ENCODE measurements at places on chromosomes 5 and 9.

DNA sequence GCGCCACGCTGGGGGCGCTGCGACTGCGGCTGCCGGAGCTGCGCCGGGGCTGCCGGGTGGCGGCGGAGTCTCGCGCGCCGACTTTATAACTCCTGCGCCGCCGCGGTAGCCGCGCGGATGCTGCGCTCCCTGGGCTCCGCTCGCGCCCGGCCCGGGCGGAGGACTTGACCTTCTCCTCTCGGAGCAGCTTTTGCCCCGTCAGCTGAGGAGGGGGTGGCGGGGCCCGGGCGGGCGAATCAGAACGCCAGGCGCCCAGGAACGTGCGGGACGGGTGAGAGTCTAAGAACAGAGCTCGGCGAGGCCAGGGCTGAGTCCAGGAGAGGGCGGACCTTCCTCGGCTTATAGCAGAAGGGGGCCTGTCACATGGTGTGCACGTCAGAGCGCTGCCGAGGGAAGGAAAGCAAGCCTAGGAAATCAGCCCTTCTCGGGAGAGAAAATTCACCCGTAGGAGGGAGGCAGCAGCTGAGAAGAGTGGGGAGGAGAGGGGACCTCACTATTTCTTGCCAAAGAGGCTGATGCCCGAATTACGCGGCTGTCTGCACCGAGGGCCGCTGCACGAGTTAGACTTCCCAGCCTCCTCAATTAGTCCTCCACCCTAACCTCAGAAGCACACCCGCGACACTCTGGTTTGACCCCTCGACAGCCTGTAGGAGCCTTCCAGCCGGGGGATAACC, at the start of gene FOXD1:
Gene FOXD1, minus strand, starts transcription at position 315 of the 674 bp plus-strand sequence. CDS start 415 bp downstream, outside the sequence.
- DNase-seq = no peak

GRCh38 chr5:7763621-7764072, 87.3 kb downstream of the CFAP90 start:
- no peak for DNase-seq

- DNase-seq = no peak
Observed at GRCh38 chr9:91037511-91038482, 236.2 kb downstream of the SYK start.

DNA sequence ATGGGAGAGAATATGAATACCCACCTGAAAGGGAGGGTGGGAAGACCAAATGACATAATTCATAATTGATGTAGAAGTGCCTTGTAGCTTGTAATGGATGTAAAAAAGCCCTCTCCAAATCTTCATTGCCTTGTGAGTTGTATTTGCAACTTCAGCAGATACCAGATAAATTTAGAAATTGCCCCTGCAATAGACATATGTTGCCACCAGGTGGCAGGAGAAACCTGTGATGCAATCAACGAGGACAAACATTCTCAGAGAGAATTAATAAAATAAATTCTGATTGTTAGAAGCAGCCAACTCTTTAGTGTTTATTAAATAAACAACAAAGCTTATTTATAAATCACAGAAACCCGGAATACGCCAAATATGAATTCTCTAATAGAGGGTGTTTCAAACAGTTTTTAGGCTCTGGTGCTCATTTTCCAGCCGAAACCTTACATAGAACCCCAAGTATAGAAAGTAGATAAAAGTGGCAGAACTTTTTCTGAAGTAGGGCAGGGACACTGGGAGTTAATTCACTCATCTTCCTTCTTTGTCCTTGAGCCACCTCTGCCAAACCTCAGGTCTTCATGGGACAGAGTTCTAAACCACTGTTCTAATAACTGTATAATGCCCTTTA, 147.8 kb downstream of the TMEM38B start:
- DNase-seq = peak; percentile 5

- DNase-seq = peak; percentile 89
Observed at GRCh38 chr9:79868567-79869189, 296.9 kb downstream of the TLE4 start.

- DNase-seq = no peak
Observed at GRCh38 chr5:142915813-142916424, 145.7 kb downstream of the ARHGAP26 start.

- no peak for DNase-seq
Observed at GRCh38 chr9:33750307-33750838, 45.0 kb upstream of the PRSS3 start.

DNA sequence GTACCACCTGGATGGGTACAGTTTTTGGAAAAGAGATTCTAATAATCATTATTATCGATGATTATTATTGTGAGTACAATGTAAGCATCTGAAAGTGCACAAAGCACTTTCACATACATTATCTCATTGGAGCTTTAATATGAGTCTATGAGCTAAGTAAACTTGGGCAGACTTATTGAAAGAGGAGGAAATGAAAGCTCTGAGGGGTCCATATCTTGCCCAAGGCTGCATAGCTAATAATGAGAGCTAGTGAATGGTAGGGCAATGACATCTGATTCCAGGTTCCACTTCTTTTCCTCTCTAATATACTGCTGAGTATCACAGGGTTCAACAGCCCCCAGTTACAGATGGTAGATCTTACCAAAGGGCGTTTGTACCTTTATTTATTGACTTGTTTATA, 26.1 kb downstream of the TIMD4 start:
- DNase-seq = no peak

- no peak for DNase-seq
Observed at GRCh38 chr9:37417857-37418618, 4.5 kb upstream of the GRHPR start.

GRCh38 chr5:91174396-91174795, 208.7 kb downstream of the ARRDC3 start:
- no peak for DNase-seq

DNA sequence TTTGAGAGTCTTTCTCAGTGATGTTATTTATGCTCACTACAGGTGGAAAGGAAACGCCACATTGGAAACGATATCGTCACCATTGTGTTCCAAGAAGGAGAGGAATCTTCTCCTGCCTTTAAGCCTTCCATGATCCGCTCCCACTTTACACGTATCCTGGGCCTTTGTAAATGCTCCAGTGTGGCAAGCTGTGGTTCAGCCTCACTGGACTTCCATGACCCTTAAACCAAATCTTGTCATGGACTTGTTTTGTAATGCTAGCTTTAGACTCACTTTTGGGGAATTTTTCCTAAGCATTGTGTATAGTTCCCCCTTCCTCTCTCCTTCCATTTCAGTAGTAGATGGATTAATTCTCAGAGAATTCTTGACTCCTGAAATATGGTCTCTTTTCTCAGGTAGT, 60.9 kb upstream of the SLC2A8 start:
- no peak for DNase-seq

DNA sequence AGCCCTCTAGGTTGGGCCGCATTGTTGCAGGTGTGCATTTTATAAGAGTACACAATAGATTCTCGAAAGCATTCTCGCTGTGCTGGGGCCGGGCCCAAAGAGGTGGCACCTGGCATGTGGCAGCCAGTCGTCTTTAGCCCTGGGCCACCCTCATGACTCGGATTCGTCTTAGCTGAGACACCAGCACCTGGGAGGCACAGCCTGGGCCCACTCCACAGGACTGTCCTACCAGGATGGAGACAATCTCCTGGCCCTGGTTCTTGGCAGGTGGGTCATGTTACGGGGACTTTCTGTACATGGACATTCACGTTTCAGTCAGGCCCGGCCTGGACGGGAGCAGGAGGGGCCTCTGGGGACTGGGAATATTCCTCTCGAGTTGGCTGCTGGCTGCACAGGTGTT, 212.5 kb downstream of the FANCC start:
- no peak for DNase-seq

- no peak for DNase-seq
Observed at GRCh38 chr5:157993201-157993600, 134.3 kb upstream of the CLINT1 start.

GRCh38 chr9:92723801-92724323, 40.8 kb downstream of the BICD2 start:
- DNase-seq = no peak

DNA sequence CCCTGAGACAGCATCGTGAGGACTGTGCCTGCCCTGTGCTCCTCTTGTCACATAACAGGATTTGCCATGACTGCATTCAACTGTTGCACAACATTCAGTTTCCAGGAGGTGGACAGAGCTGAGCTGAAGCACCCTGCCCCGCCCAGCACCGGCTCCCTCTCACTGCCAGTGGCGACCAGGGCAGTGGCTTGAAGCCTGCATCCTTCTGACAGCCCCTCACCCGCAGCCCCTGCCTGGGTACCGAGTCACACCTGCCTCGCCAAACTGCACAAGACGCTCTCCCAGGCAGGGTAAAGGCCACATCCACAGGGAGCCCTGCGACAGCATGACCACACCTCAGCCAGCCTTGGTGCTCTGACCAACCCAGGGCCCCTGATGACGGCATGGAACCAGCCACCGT, 59.9 kb upstream of the ZNF354A start:
- no peak for DNase-seq

- no peak for DNase-seq
Observed at GRCh38 chr9:36082931-36083330, 46.2 kb downstream of the RECK start.

DNA sequence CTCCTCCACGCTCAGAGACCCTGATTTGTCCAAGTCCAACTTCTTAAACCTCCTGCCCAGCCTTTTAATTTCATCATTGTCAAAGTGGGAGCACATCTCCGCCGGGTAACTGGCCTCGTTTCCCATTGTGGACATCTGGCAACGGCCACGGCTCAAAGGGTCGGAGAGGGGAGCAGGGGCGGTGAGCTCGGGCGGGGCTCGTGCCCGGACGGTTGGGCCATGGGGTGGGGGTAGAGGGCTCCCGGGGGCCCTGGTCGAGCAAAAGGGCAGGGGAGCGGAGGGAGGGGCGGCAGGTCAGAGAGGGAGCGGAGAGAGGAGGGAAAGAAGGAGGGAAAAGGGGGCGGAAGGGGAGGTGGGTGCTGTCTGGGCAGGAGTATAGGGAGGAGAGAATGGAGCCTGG, at the start of gene PPP3R2:
Gene PPP3R2, minus strand, starts transcription at position 174 of the 400 bp plus-strand sequence. Its CDS starts 48 bp downstream, at position 126.
- no peak for DNase-seq

DNA sequence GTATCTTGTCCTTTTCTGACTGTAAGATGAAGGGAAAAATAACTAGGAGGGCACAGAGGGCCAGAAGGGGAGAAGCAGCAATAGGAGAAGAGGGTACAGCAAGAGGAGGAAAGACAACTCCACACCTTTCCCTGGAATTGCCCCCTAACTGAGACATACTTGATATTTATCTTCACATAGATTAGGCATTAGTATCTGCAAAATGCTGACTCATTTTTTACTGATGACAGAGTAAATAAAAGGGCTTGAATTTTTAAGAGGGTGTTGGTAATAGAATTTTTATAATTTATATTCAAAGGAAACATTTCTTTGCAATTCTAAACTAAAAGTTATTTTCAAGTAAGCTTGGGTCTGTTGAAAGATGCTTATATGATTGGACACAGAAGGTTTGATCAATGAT, 86.8 kb upstream of the PRRC1 start:
- no peak for DNase-seq

DNA sequence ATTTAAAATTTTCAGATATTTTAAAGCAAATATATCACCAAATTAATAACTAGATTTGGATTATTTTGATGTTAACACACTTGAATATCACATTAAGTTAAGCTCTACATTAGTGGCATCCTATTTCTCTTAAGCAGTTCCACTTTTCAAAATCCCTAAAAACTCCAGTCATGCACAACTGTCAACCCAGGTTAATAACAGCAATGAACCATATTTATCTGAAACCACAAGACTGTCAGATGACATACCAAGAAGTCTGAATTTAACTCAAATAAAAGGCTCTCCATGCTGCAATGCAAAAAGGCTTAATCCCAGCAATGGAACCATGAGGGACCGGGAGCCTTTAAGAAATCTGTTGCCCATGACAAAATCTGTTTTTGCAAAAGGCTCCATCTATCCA, 27.5 kb downstream of the FNIP1 start:
- DNase-seq = no peak

DNA sequence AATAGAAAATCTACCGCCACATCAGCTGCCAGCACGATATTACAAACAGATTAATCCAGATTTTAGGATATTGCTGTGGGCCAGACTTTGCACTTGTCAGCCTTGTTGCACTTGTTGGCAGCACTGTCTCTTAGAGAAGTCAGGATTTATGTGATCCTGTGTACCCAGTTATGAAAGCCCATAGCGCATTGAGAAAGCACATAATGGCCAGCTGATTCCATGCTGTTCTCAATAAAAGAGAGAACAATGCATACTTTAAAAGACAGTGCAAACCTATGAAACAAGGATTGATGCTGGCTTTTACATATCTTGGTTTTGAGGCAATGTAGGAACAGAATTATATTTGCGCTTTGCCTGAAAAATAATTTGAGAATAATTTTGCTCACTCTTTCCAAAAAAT, 140.8 kb downstream of the CEP120 start:
- no peak for DNase-seq

DNA sequence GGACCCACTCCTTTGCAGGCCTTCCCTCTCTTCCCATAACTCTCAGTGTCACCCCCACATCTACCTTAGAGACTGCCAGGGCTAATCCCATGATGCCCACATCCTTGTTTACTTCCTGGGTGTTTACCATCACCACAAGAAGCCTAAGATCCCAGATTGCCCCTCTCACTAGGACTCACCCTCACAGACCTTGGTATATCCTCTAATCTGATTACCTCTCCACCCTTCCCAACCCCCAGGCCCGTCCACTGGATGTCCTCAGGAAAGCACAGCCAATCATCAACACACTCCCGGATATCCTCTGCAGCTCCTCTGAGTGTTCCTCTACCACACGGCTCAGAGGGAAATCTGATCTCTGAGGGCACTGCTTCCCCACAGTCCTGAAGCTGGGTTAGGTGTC, 91.0 kb downstream of the FOXD1 start:
- no peak for DNase-seq

DNA sequence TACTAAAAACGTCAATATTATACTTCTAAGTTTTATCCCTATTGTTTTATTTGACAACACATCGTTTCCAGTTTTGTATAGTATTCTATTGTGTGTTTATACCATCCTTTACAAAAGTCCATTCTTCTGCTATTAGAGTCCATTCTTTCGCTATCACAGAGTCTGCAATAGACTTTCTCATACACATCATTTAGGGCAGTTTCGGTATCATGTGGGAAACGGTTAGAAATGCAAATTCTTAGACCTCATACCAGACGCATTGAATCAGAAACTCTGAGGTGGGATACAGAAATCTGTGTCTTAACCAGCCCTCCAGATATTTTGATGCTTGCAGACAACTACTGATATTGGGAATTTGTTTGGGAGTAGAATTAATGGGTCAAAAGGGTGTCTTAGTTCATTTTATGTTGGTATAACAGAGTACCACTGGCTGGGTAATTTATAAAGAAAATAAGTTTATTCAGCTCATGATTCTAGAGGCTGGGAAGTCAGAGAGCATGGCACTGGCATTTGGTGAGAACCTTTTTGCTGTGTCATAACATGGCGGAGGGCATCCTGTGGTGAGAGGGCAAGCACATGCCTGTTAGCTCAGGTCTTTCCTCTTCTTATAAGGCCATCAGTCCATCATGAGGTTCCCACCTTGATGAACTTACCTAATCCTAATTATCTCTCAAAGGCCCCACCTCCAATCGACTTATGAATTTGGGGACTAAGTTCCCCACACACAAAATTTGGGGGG, 21.1 kb downstream of the CARTPT start:
- no peak for DNase-seq
